ENCODE measurements at places on chromosomes 13 and 19.

GRCh38 chr19:57850553-57851017, 926 bp downstream of the ZNF587 start:
- no peak for DNase-seq

GRCh38 chr13:78636495-78636894, 22.5 kb downstream of the OBI1 start:
- no peak for DNase-seq

- no peak for DNase-seq
Observed at GRCh38 chr19:31121501-31121900, 227.7 kb downstream of the TSHZ3 start.

DNA sequence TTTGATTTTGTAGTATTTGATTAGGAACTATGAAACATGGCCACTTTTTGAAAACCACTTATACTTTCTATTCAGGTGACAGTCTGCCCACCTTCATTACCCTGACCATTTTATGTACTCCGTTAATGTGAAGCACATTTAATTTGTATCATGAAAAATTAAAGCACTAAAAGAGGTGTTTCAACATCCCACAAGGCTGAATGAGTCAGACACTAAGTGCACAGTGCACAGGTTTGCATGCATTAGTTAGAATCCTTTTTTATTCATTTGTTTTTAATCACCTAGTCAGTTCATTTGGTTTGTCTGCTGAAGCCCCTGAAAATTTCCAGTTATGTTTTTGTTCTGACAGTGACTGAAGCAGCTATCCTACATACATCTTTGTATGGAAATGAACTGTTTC, 271.0 kb downstream of the SLITRK5 start:
- DNase-seq, result no peak

DNA sequence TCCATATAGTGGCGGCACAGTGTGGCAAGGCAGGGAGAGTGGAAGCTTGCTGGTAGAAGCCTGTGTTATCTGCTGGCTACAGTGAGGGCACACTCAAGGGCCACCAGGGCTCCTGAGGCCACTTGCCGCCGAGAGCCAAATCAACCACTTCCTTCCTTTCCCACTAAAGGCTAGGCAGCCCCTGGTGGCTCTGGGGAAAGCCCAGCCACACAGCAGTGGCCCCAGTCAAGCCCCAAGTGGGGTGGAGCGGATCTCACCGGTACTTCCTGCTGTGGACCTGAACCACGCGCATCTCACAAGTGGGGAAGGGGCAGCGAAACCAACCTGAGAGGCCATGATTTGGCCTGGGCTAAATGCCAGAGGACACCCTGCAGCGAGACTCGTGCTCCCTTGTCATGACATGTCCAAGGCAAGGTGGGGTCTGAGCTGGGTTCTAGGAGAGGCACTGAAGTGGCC, 21.9 kb upstream of the SLC35E1 start:
- DNase-seq, result no peak

DNA sequence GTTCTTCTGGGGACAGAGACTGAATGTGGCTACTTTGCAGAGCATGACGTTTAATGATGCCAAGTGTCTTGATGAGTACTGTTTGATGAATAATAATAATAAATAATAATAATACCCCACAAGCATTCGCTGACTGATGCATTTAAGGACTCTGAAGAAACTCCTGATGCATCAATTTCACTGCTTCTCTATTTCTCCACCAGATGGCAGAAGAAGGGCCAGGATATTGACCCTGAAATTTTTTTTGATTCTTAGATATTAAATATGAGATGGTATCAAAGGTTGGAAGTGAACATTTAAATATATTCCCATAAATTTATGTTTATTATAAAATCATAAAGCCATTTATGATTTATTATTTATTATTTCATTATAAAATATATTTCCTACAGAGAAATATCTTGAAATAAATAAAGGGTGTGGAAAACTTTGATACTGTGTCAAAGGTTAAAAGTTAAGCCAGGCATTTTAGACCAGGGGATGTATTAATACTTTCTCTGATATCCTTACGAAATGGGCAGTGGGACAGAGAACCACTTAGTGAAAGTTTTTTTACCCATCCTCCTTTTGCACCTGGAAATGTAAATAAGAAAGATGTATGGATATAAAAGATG, 170.9 kb downstream of the LACC1 start:
- no peak for DNase-seq

DNA sequence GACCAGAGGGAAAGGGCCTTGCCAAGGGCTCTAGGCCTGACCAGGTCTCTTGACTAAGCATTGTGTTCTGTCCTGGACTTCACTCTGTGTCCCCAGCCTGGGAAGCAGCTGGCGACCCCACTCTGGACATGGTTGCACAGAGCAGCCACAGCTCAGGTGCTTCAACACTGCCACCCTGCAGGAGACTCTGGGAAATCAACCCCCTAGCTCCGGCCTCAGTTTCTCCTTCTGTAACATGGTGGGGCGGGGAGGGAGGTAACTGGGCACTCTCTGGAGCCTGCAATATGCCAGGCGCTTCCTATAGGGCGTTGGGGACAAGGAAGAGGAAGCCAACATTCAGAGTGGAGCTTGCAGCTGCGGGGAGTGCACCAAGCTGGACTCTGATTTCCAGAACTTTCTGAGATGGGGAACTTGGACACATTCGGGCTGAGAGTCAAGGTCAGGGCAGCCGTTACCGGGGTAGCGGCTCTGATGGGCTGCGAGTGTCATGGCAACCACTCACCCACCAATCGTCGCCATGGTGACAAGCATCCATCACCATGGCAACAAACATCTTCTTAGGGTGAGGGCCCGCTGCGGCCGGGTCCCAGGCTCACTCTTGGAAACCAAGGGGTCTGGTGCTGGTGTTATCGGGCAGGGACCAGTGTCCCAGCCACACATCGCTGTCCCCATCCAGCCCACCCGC, 12.8 kb downstream of the F2RL3 start:
- no peak for DNase-seq

All from activated CD8-positive, alpha-beta memory T cell treated with anti-CD3 and anti-CD28 coated beads for 1 hour (primary cell).